ENCODE measurements at places on chromosomes 11 and 22.

GRCh38 chr11:65571420-65571819 lies 918 bp upstream of the FAM89B start:
- DNase-seq: no peak

- DNase-seq: peak; percentile 76
Observed at GRCh38 chr11:4455419-4455818, 6.3 kb downstream of the OR52K2 start.

DNA sequence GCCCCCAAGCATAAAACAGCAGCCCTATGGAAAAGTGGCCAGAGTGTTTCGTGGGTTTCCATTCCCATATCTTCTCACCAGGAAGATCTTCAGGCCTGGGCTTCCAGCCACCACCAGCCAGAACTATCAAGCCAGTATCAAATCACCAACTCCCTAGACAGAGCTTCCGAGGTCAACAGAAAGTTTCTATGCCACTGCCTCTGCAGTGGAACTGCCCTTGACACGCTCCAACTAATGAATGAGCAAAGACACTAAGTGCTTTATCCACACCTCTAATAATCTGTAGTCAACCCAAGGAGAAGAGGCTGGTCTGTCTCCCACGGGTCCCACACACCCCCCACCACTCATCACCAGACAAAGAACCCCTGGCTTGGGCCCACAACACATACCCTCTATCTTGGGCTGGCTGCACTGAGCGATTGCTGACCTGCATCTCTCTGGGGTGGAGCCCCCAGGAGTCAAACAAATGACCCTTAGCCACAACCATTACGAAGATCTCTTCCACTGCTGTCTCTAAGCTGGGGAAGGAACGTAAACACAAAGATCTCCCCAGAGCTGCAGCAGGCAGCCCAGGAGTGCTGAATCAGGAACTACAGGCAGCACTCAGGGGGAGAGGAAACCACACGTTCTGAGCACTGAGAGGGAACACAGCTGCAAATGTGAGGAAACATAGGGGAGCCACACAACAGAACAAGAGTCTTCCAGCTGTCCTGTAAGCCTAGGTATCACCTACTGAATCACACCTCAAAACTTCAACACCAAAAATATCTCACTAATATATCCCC lies 9.7 kb downstream of the OR5AN1 start:
- DNase-seq: peak; percentile 77

GRCh38 chr11:120523196-120523595 lies 11.6 kb downstream of the GRIK4 start:
- DNase-seq: no peak

DNA sequence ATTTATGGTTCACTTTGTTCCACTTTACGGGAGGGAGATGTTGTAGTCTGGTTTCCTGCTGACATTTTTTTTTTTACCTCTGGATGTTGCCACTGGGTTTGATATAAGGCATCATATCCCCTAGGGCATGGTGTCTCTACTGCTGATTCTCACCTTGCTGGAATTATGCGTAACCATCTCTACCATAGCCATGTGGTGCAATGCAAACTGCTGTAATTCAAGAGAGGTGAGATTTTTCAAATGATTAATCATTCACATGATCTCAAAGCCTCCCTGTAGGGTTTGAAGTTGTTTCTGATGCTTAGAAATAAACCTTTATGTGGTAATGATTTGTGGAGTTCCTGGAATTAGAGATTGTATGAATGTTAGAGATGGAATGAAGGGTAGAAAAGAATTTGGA lies 13.0 kb downstream of the MS4A3 start:
- DNase-seq: no peak

- no peak for DNase-seq
Observed at GRCh38 chr11:132655187-132655855, 877.0 kb downstream of the OPCML start.

DNA sequence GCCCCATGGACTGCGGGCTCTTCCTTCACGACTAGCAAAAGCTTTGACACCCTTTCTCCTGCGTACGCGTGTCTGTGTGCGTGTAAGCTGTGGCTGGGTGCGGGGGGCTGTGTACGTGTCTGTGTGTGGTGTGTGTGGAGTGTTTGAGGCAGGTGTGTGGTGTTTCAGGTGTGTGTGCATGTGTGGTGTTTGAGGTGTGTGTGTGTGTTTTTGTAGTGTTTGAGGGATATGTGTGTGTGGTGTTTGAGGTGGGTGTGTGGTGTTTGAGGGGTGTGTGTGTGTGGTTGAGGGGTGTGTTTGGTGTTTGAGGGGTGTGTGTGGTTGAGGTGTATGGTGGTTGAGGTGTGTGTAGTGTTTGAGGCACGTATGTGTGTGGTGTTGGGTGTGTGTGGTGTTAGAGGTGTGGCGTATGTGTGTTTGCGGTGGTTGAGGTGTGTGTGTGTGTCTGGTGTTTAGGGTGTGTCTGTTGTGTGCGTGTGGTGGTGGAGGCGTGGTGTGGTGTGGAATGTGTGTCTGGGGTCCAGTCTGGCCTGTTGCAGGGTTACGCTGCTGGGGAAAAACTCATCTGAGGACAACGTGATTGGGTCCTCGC lies 687 bp upstream of the ARSA start:
- DNase-seq: no peak
